ENCODE measurements at places on chromosomes 2 and 18.

- H3K27me3 ChIP-seq = peaks cover 4% of the 10 kb centered on the region
- H3K4me3 ChIP-seq = peak overlapping the region; percentile 24
- peaks cover 6% of the 10 kb centered on the region for H3K4me1 ChIP-seq
Measured at GRCh38 chr2:8684878-8685696, 3.2 kb downstream of the ID2 start.

DNA sequence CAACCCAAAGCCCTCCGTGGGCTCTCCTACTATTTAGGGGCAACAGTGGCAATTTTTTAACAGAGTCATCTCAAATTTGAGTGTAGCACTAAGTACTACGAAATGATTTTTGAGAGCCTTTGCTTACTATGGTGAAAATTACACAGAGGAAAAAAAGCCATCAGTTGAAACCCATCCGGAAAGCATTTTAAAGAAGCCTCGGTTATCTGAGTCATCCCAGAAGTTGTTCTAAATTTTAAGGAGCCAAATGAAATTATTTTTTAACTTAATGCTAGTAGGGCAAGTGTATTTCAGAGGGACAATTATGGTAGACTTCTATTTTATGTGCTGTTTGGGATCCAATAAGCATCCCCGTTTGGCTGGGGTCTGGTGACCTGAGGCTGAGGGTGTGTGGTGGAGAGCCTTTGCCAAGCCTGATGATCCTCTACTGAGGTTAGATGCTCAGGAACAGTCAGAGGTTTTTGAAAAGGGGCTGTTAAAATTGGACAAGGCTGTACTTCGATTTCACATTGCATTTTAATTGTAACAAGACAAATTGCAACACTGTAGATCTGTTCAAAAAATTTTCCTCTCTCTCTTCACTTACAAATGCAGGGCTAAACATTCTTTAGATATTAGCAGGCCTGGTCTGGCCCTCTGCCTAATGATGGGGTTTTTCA is 47.0 kb downstream of the RAPGEF4 start:
- H3K4me1 ChIP-seq = no peaks in the 10 kb centered on the region
- no peaks in the 10 kb centered on the region for H3K27me3 ChIP-seq
- no peak for DNase-seq
- H3K27ac ChIP-seq = no peak overlapping the region

DNA sequence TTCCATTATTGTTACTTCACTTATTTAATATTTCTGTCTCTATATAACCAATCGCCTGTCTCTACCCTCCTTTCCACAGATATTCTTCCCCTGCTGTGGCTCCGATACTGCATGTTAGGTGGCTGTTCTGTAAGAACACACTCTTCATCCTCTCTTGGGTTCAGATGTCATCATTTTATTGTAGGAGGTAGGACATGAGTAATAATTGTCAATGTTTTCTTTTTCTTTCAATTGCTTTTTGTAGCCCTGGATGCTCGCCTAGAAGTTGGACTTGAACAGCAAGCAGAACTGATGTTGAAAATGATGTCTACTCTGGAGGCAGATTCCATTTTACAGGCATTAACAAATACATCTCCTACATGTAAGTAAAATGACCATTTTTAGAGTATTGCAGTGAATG is 128.6 kb downstream of the BIRC6 start:
- H3K27ac ChIP-seq = no peak overlapping the region
- H3K27me3 ChIP-seq = no peaks in the 10 kb centered on the region
- no peaks in the 10 kb centered on the region for H3K4me1 ChIP-seq
- no peak for DNase-seq

GRCh38 chr18:14577971-14578370 is 34.6 kb upstream of the POTEC start:
- no peaks in the 10 kb centered on the region for H3K4me1 ChIP-seq
- H3K27ac ChIP-seq = no peak overlapping the region
- no peaks in the 10 kb centered on the region for H3K27me3 ChIP-seq
- DNase-seq = no peak
- H3K4me3 ChIP-seq = no peak overlapping the region

DNA sequence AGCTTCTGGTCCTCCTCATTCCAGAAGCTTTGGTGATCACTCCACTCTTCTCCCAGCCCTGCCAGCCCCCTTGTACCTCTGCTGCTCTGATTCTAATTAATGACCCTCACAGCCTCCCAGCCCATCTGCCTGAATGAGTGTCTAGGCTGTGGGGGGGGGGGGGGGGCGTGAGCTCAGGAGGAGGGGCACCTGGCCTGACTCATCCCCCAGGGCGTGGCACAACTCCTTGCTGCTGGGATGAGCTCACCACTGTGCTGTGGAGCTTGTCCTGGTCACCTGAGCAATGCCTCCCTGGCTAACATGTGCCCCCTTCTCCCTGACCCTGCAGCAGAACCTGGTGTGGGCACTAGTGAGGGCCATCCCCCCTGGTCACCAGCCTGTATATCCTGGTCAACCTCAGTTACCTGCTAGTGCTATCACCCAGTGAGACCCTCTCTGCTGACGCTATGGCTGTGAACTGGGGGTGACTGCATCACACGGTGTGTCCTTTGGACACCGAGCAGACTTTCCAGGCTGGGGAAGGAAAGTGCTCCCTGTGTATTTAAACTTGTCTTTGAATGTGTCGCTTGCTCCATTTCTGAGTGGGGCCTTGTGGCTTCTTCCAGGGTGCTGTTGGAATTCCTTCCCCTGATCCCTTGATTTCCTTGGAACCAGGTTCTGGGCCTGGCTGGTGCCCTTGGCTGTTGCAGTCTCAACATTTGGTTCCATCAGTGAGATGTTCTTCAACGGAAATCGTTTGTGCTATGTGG is 41.5 kb upstream of the PUM2 start:
- H3K36me3 ChIP-seq = no peaks in the 10 kb centered on the region
- no peak overlapping the region for H3K27ac ChIP-seq
- H3K4me3 ChIP-seq = no peak overlapping the region
- no peak for DNase-seq
